Mammary epithelial cell (primary cell): ENCODE measurements at places on chromosomes 6 and 20. TPM values are rescaled to one million over a fixed set of nuclear protein-coding genes. Genes with fewer than 3 reads are reported as not detected.

Gene PRSS35
- 0.17 TPM for total RNA-seq

GRCh38 chr6:21740376-21741124, 147.0 kb downstream of the SOX4 start:
- no peak for DNase-seq

- DNase-seq, result no peak
Measured at GRCh38 chr6:54390362-54390761, 82.1 kb downstream of the TINAG start.

- DNase-seq, result no peak
Measured at GRCh38 chr20:62980970-62981369, 25.8 kb downstream of the BHLHE23 start.

GRCh38 chr20:8693709-8694108, 375.2 kb upstream of the PLCB4 start:
- peak; percentile 1 for DNase-seq

DNA sequence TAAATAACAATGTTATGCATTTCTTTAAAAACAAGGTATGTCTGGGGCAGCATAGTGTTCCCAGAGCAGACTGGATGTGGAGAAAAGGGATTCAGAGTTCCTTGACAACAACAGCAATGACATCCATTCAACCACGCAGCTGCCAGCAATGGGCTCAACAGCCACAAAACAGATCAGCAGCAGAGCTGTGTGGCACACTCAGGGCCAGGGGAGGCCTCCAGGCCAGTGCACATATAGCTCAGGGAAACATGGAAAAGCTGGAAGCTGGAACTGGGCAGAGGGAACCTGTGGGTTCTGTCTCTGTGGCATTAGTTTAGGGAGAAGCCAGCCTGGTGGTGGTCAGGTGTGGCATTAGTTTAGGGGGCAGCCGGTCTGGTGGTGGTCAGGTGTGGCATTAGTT, 148.3 kb downstream of the SMOC2 start:
- no peak for DNase-seq

DNA sequence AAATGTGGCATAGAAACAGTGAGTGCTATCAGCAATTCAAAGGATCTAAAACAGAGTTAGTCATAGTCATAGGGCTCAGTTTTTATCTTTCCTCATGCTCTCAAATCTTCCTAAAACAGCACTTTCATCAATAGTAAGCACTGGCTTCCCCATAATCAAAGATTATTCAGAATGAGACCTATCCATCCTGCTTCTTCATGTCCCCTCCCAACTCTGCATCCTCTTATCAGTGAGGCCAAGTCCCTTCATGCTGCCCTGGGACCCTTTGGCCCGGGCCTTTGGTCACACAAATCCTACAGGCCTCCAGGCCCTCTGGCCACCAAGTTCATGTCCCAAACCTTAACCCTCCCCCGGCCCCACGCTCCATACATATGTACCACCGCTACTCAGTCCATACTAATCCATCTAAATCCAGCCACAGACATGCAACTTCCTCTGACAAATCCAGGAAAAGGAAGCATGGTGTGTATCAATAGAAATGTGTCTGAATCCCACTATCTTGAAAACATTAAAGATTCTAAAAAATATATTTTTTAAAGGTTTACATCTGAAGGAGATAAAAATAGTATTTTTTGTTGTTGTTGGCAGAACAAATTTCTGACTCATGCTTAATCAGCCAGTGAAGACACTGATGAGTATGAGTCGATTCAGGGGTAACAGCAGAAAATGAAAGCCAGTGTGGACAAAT, 143.5 kb downstream of the PDE7B start:
- DNase-seq, result peak; percentile 62
